ENCODE measurements at places on chromosomes 3 and 15.

- DNase-seq: peak; percentile 43
These were observed 22.8 kb downstream of the SLC9A9 start for GRCh38 chr3:143825513-143825912.

DNA sequence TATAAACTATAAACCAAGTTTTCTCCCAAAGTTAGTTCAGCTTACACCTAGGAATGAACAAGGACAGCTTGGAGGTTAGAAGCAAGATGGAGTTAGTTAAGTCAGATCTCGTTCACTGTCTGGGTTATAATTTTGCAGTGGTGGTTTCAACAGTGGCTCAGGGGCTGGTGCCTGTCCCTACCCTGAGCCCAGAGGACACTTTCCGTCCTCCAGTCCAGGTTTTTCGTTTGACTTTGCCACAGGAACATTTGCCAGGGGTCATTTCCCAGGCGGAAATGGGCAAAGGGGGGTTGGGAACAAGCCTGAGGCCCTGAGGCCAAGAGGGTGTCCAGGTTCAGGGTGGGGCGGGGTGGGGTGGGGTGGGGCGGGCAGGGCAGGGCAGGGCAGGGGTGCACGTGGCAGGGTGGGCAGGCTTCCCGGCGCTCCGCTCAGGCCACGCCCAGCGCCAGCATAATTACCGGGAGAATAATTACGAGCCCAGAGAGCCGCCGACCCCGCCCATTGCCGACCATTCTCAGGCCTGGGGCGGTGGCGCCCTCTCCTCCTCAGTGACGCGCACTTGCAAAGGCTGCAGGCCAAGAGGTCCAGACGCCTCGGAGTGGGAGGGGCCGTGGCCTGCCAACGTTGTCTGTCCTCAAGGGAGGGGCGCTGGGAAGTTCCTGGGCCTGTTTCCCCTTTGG is 70.4 kb downstream of the KLF13 start:
- no peak for DNase-seq

DNA sequence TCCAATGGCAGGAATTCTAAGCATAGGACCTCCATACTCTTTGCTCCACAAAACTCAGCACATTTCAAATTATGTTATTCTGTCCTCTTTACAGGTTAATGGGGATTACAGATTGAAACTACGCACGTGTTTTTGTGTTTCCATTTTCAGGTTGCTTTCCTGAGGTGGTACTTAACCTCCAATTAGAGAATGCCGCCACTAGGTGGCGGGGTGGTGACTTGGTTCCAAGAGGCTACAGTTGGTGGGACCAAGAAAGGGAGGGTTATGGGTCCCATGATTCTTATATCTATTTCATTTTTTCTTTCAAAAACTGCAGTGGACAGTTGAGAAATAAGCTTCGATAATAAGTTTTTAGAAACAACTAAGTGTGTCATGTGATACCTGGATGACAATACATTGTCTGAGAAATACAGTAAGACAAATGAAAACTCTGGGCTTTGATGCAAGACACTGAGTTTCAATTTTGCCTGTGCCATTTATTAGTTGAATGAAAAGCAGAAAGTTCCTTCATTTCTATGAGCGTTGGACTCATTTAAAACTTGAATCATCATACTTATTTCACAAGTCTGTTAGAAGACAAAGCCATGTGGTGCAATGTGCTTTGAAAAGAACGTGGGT is 539.0 kb downstream of the FGF12 start:
- DNase-seq: peak; percentile 9

DNA sequence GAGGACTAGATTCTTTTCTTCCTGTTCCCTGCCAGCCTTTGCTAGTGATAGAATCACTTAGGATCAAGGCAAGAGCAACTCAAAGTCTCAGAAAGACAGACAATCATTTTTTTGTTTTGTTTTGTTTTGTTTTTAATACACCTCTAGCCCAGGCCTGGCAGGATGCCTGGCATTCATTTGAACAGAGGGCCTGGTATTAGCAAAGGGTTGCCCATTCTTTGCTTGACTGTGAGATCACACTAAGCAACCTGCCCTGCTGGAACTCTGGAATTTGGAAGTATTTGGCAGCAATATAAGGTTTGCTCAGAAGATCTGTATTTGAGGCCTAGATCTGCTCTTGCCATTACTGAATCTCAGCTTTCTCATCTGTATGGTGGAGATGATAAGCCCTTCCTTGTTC is 21.8 kb upstream of the ATP13A5 start:
- DNase-seq: no peak

DNA sequence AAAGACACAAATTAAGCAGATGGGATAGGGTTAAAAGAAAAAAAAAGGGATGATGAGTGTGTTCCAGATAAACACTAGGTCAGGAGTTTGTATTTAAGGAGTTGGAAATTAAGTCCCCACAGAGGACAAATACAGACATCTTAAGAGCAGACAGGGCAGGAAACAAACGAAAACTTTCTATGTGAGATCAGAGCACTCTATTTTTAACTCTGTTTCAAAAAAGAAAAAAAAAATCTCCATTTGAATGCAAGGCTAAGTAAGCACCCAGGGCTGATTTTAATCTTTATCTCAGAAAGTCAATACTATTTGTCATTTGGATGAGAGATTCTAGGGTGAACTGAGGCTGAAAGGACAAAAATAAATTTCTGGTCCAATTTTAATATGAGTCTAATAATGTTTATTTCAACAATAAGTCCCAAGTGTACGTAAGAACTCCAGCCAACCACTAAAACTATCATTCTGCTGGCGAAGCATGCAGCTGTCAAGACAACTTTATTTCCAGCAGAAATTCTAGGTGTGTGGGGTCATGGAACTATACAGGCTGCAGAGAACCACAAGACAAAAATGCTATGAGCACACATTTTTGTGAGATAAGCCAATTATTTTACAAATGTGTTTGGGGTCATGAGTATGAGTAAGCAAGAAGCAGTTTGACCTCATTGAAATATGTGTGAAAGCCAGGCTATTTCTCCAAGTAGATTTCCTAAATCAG is 186.1 kb downstream of the FMN1 start:
- no peak for DNase-seq

DNA sequence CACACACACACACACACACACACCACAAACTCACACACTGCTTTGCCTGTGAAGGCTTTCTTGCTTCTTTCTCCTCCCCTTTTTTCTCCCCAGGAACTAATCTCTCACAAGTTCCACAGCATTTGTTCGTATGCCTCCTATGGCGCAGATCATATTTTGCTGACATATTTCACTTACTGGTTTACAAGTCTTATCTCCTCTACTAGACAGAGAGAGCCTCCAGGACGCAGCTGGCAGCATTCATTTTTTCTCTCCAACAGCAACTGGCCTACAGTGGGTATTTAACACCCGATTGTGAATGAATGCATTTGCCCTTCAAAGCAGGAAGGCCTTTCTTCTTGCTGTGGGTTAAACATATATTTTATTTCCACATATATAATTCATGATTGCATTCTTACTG is 47.0 kb upstream of the DLG1 start:
- DNase-seq: no peak

Data from CD4-positive, alpha-beta memory T cell (primary cell).